Muscle of arm (tissue), 14 donors: ENCODE measurements at places on chromosomes 11 and 22.

- no peak for DNase-seq
Measured at GRCh38 chr11:109762546-109762945, 330.6 kb upstream of the ZC3H12C start.

GRCh38 chr11:129285402-129285786 lies 90.3 kb upstream of the BARX2 start:
- DNase-seq = no peak

DNA sequence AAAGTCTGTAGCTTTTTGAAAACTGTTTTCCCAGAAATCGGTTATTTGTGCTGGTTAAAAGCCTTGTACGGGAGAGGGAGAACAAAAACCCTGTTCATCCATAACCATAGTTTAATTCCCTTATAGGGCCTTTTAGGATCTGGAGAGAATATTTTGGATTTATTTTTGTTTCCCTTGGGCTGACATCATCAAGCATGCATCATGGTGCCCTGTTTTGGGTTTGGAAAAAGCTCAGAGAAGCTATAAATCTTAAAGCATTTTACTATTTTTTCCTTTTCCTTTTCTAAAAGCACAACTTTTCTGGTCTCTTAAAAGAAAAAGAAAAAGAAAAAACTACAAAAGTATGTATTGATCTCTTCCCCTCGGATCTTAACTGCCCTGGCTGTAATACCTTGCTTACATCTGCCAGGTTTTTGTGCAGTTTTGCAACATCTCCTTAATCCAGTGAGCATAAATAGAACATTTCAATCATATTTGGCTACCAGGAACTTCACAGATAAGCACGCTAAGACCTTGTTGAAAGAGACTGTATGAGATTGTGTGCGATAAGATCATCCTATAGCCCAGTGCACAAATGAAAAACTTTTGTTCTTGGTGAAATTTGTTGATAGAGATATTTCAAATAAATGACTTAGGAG lies 88.0 kb downstream of the ZBTB16 start:
- DNase-seq = no peak

GRCh38 chr11:130599073-130599654 lies 150.7 kb downstream of the ADAMTS15 start:
- DNase-seq = no peak

DNA sequence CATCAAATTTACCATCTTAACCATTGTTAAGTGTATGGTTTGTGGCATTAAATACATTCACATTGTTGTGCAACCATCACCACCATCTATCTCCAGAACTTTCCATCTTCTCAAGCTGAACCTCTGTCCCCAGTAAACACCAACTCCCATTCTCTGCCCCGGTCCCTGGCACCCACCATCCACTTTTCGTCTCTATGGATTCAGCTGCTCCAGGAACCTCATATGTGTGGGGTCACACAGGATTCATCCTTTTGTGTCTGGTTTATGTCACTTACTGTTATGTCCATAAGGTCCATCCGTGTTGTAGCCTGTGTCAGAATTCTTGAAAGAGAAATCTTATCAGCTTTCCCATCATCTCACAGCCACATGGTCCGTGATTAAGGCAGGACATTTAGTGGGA lies 16.3 kb downstream of the TSPAN32 start:
- no peak for DNase-seq

DNA sequence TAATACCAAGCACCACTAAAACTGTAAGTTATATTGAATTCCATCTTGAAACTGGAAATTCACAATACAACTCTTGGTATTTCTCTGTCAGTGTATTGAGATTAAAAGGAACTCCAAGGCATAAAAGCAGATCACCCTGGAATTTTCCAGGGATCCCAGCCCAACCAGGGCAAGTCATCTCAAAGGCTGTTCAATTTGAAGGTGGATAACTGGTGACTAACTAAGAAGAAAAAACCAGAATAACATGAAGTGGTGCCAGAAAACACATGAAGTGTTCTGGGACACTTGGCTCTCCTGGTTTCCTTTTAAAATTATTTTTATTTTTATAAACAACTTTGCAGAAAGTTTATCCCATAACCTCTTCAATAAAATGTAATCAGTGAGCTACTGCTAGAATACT lies 7.8 kb upstream of the BMAL1 start:
- DNase-seq = no peak

DNA sequence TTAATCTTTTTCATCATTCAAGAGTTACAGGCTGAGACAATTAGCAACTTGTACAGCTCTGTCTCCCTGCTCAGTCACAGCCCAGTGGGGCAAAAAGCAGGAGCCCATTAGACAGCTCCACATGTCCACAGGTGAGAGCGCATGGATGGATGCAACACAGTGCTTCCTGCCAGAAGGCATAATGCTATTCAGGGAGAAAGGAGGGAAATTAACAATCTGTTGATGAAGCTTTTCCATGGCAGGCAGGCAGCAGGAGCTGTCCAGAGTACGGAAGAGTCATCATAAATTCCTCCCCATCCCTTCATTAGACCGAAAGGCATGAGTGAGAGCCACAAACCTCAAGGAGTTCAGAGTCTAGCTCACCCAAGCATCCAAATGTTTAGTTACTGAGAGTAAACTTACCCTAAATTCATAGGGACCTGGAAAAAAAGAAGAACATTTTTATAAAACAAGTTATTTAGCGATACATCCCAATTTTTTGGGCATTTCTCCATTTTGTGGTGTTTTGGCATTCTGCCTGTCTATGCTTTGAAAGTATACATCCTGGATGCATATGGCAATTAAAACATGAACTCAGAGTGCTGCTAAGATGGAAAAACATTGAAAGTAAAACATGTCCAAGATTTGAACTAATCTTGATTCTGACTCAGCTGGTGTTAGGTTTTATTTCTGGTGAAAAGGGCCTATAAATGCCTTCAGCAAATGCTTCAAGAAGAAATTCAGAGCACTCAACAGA lies 428.1 kb downstream of the OPCML start:
- DNase-seq = no peak
